ENCODE measurements at places on chromosomes 1 and 21. TPM values are rescaled to one million over a fixed set of nuclear protein-coding genes. Genes with fewer than 3 reads are reported as not detected.

Gene SLAMF6
- not detected for total RNA-seq

Gene AMY1A
- total RNA-seq = not detected

Gene FALEC
- total RNA-seq = not detected

Gene C1orf115
- total RNA-seq = 5.6 TPM

Gene TMPRSS15
- total RNA-seq = not detected

Gene SLAMF9
- total RNA-seq = 0.41 TPM

Gene PRUNE1
- 15.1 TPM for total RNA-seq

Gene SPRR2A
- total RNA-seq = not detected

Gene SMCP
- not detected for total RNA-seq

Gene TMEM52
- total RNA-seq = 0.65 TPM

Gene SLAMF8
- not detected for total RNA-seq

Gene OVAAL
- total RNA-seq = not detected

Data from A549 treated with DMSO at 1 μM for 4 hours (cell line).